Uterine smooth muscle cell (primary cell): ENCODE measurements at places on chromosomes 13 and 19. TPM values are rescaled to one million over a fixed set of nuclear protein-coding genes. Genes with fewer than 3 reads are reported as not detected.

NECTIN2 gene
- total RNA-seq = 68.9 and 75.4 TPM in 2 replicates

CYP2F1 gene
- not detected in 2 replicates for total RNA-seq

ZNF296 gene
- 0.22 TPM in 1 of 2 replicates, not detected in the other for total RNA-seq

CCDC8 gene
- 30.4 and 37.2 TPM in 2 replicates for total RNA-seq

ZNF91 gene
- 11.3 and 18.6 TPM in 2 replicates for total RNA-seq

CEACAM16 gene
- not detected in 2 replicates for total RNA-seq

MTUS2 gene
- 0.11 and 0.12 TPM in 2 replicates for total RNA-seq

MBD3L3 gene
- not detected in 2 replicates for total RNA-seq

ZNF439 gene
- 6.2 and 6.7 TPM in 2 replicates for total RNA-seq

IGFL2 gene
- not detected in 2 replicates for total RNA-seq

NLRP4 gene
- total RNA-seq = not detected in 2 replicates

ZIC5 gene
- not detected in 2 replicates for total RNA-seq

TUBA3C gene
- total RNA-seq = not detected in 2 replicates

SLC25A41 gene
- total RNA-seq = 0.11 TPM in 1 of 2 replicates, not detected in the other

C5AR2 gene
- total RNA-seq = under 0.01 TPM in 1 of 2 replicates, not detected in the other

SIGLEC12 gene
- total RNA-seq = not detected in 2 replicates

SPRY2 gene
- 20.7 and 65.8 TPM in 2 replicates for total RNA-seq

ACP4 gene
- total RNA-seq = not detected in 2 replicates

MIER2 gene
- total RNA-seq = 23.5 and 26.0 TPM in 2 replicates

ATP4B gene
- not detected in 2 replicates for total RNA-seq

ATP7B gene
- 2.3 and 4.1 TPM in 2 replicates for total RNA-seq

ZNF780A gene
- 19.0 and 25.1 TPM in 2 replicates for total RNA-seq

INAFM1 gene
- total RNA-seq = 2.4 and 3.1 TPM in 2 replicates

FGF14 gene
- total RNA-seq = 0.33 and 0.62 TPM in 2 replicates

ZNF491 gene
- 2.1 and 3.4 TPM in 2 replicates for total RNA-seq

KCTD12 gene
- total RNA-seq = 5.0 and 11.2 TPM in 2 replicates

COX7A1 gene
- 4.5 and 12.9 TPM in 2 replicates for total RNA-seq

FKRP gene
- 25.7 and 27.2 TPM in 2 replicates for total RNA-seq

PNMA8B gene
- total RNA-seq = 0.44 and 1.00 TPM in 2 replicates

CC2D1A gene
- 6.9 and 8.0 TPM in 2 replicates for total RNA-seq

OSCAR gene
- 0.22 and 0.50 TPM in 2 replicates for total RNA-seq

SLC10A2 gene
- total RNA-seq = not detected in 2 replicates

ZNF724 gene
- 4.2 and 11.6 TPM in 2 replicates for total RNA-seq

LILRB4 gene
- total RNA-seq = not detected in 2 replicates

LRRC4B gene
- 0.12 TPM in 1 of 2 replicates, not detected in the other for total RNA-seq

IZUMO1 gene
- not detected in 2 replicates for total RNA-seq

NLRP11 gene
- not detected in 2 replicates for total RNA-seq
